ENCODE measurements at places on chromosomes 3 and 15. TPM values are rescaled to one million over a fixed set of nuclear protein-coding genes. Genes with fewer than 3 reads are reported as not detected.
A peak's percentile ranks its signal among the peaks of the same experiment; 100 is the strongest.

GRCh38 chr3:13579063-13579462 is 30.1 kb downstream of the FBLN2 start:
- no peak overlapping the region for H3K27ac ChIP-seq
- H3K4me3 ChIP-seq: no peak overlapping the region
- H3K4me1 ChIP-seq: peaks cover 72% of the 10 kb centered on the region
- no peaks in the 10 kb centered on the region for H3K27me3 ChIP-seq
- DNase-seq: no peak

GRCh38 chr3:32186876-32187275 is 51.6 kb upstream of the CMTM8 start:
- no peaks in the 10 kb centered on the region for H3K36me3 ChIP-seq
- H3K4me1 ChIP-seq: no peaks in the 10 kb centered on the region
- no peak overlapping the region for H3K27ac ChIP-seq
- no peaks in the 10 kb centered on the region for H3K27me3 ChIP-seq

The C3orf22 gene
- total RNA-seq: not detected

The PLAAT1 gene
- total RNA-seq: 1.3 TPM

GRCh38 chr3:63429905-63430304 is 151.8 kb downstream of the SYNPR start:
- H3K27me3 ChIP-seq: no peaks in the 10 kb centered on the region
- no peaks in the 10 kb centered on the region for H3K4me1 ChIP-seq
- no peak for DNase-seq
- no peak overlapping the region for H3K27ac ChIP-seq
- no peak overlapping the region for H3K4me3 ChIP-seq
- H3K36me3 ChIP-seq: no peaks in the 10 kb centered on the region

GRCh38 chr3:42182555-42182954 is 83.4 kb downstream of the CCK start:
- no peaks in the 10 kb centered on the region for H3K27me3 ChIP-seq
- H3K4me3 ChIP-seq: no peak overlapping the region

- DNase-seq: no peak
- H3K4me3 ChIP-seq: peak overlapping the region; percentile 65
- H3K27ac ChIP-seq: peak overlapping the region; percentile 98
- no peaks in the 10 kb centered on the region for H3K36me3 ChIP-seq
- H3K4me1 ChIP-seq: peaks cover 2% of the 10 kb centered on the region
These were observed 384 bp downstream of the KNL1 start for GRCh38 chr15:40594429-40594836.

GRCh38 chr3:108914774-108915641 is 38.7 kb downstream of the GUCA1C start:
- no peak overlapping the region for H3K27ac ChIP-seq
- peaks cover 5% of the 10 kb centered on the region for H3K4me1 ChIP-seq
- H3K36me3 ChIP-seq: no peaks in the 10 kb centered on the region
- no peak overlapping the region for H3K4me3 ChIP-seq
- peak; percentile 82 for DNase-seq

The ULK4 gene
- total RNA-seq: 6.3 TPM

GRCh38 chr3:151969026-151969642 is 95.7 kb downstream of the SUCNR1 start:
- H3K36me3 ChIP-seq: no peaks in the 10 kb centered on the region
- DNase-seq: no peak
- no peak overlapping the region for H3K4me3 ChIP-seq
- no peak overlapping the region for H3K27ac ChIP-seq

GRCh38 chr15:60004846-60005351 is 788 bp downstream of the FOXB1 start:
- no peak for DNase-seq
- peaks cover 100% of the 10 kb centered on the region for H3K27me3 ChIP-seq
- no peak overlapping the region for H3K27ac ChIP-seq
- H3K36me3 ChIP-seq: no peaks in the 10 kb centered on the region

The TRPM1 gene
- total RNA-seq: 0.09 TPM

The SENP2 gene
- 29.1 TPM for total RNA-seq

DNA sequence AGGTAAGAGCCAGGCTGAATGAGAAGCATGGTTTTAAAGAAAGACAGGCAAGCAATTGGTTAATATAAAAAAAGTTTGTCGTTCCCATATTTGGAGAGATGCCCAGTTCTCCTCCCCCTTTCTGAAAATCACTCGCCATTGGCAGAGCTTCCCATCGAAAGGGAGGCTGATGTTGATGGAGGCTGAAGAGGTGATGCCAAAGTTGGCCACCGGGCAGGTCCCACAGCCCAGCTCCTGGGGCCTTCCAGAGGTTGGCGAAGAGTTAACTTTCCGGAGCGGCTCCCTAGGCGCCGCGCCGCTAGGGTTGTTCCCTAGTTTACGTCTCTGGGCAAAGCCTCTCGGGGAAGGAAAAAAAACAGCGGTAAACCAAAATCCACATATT is 793 bp downstream of the PCOLCE2 start:
- H3K4me3 ChIP-seq: peak overlapping the region; percentile 49
- peaks cover 68% of the 10 kb centered on the region for H3K27me3 ChIP-seq
- no peak for DNase-seq

GRCh38 chr3:169308654-169309250 is 354.8 kb downstream of the MECOM start:
- no peak for DNase-seq
- H3K4me3 ChIP-seq: no peak overlapping the region
- H3K36me3 ChIP-seq: no peaks in the 10 kb centered on the region
- H3K4me1 ChIP-seq: no peaks in the 10 kb centered on the region
- H3K27ac ChIP-seq: no peak overlapping the region
- H3K27me3 ChIP-seq: no peaks in the 10 kb centered on the region

GRCh38 chr3:187027531-187028278 is 97.4 kb downstream of the ST6GAL1 start:
- peak overlapping the region; percentile 46 for H3K4me3 ChIP-seq
- peaks cover 3% of the 10 kb centered on the region for H3K36me3 ChIP-seq
- H3K27me3 ChIP-seq: no peaks in the 10 kb centered on the region
- peak overlapping the region; percentile 85 for H3K27ac ChIP-seq
- DNase-seq: peak; percentile 62

DNA sequence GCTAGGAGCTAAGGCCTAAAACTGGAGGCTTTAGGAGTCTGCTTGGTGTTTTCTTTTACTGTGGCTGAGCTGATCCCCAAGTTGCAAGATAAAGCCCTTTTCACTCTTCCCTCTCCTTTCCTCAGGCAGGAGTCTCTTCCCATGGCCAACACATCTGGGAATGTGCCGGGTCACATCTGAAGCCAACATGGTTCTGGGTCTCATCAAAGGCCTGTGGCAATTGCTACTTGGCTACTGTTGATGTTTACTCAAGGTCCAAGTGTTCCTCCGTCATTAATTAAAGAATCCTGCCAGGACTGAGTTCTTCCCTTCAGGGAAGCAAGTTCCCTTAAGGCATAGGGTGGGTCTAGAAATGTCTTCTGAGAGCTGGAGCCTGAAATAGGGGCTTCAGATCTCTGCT is 230.2 kb downstream of the GBE1 start:
- no peak overlapping the region for H3K4me3 ChIP-seq
- no peaks in the 10 kb centered on the region for H3K36me3 ChIP-seq
- H3K27me3 ChIP-seq: no peaks in the 10 kb centered on the region
- no peaks in the 10 kb centered on the region for H3K4me1 ChIP-seq
- no peak for DNase-seq
- no peak overlapping the region for H3K27ac ChIP-seq

- no peak overlapping the region for H3K4me3 ChIP-seq
- no peak overlapping the region for H3K27ac ChIP-seq
- no peaks in the 10 kb centered on the region for H3K27me3 ChIP-seq
These were observed 62.1 kb downstream of the SLC49A4 start for GRCh38 chr3:122857019-122857418.

The HIGD2B gene
- 0.09 TPM for total RNA-seq

The GASK1A gene
- 1.5 TPM for total RNA-seq

- DNase-seq: no peak
- H3K4me1 ChIP-seq: no peaks in the 10 kb centered on the region
- H3K27ac ChIP-seq: no peak overlapping the region
- H3K27me3 ChIP-seq: no peaks in the 10 kb centered on the region
These were observed 187.9 kb downstream of the CNTN3 start for GRCh38 chr3:74426571-74426970.

GRCh38 chr3:95715128-95715527 is 1099.3 kb upstream of the EPHA6 start:
- DNase-seq: no peak
- H3K36me3 ChIP-seq: no peaks in the 10 kb centered on the region
- no peak overlapping the region for H3K27ac ChIP-seq
- no peaks in the 10 kb centered on the region for H3K4me1 ChIP-seq
- H3K27me3 ChIP-seq: no peaks in the 10 kb centered on the region

DNA sequence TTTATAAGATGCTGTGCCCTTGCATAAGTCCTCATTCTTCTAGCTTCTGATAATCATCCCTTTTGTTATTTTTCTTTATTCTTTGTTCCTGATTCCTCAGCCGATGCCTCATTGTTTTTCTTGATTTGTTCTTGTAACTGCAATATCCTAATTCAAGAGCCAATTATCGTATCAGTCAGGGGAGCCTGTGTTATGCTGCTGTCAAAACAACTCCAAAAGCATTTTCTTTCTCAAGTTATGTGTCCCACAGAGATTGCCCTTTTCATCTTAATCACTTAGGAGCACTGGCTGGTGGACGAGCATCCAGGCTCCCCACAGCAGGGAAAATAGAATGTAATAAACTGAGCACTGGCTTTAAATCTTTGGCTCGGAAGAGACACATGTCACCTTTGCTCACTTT is 207.3 kb downstream of the CHL1 start:
- H3K27ac ChIP-seq: no peak overlapping the region
- no peak for DNase-seq
- no peaks in the 10 kb centered on the region for H3K36me3 ChIP-seq
- no peak overlapping the region for H3K4me3 ChIP-seq

The CILP gene
- 0.85 TPM for total RNA-seq

DNA sequence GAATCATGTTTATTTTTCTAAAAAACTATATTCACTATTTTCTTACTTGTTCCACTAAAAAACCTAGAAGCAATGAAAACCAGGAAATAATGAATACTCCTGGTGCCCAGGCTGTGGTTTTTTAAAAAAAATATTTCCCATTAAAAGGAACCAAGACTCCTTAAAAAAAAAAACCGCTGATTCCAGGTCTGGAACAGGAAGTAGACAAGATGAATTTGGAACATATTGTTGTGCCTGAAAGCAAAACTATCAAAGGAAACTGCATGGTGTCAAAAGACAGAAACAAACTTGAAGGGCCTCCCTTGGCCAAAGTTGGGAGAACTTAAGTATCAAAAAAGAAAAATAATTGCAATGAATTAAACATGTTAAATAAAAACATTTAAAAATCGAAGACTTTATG is 245.3 kb upstream of the P2RY1 start:
- no peaks in the 10 kb centered on the region for H3K4me1 ChIP-seq
- DNase-seq: no peak
- H3K36me3 ChIP-seq: no peaks in the 10 kb centered on the region
- H3K27me3 ChIP-seq: no peaks in the 10 kb centered on the region
- no peak overlapping the region for H3K4me3 ChIP-seq

The CLDN18 gene
- total RNA-seq: 0.28 TPM

- H3K4me1 ChIP-seq: no peaks in the 10 kb centered on the region
- H3K27ac ChIP-seq: no peak overlapping the region
- H3K36me3 ChIP-seq: no peaks in the 10 kb centered on the region
- no peak for DNase-seq
These were observed 234.3 kb downstream of the SQOR start for GRCh38 chr15:45869034-45869668.

All from thymus (tissue), 14 donors.